Stimulated activated CD4-positive, alpha-beta T cell treated with anti-CD3 and anti-CD28 coated beads, Interleukin-2, amount 100 ng/mL, for 48 hours (primary cell): ENCODE measurements at places on chromosomes 3 and 15.

GRCh38 chr3:196988241-196989029 is 19.8 kb upstream of the PIGZ start:
- no peak for DNase-seq

GRCh38 chr3:142808103-142808917 is 80.6 kb downstream of the PCOLCE2 start:
- no peak for DNase-seq

GRCh38 chr15:79811406-79812405 is 85.1 kb downstream of the MTHFS start:
- DNase-seq, result no peak

GRCh38 chr15:34795267-34796081 is at the start of gene ACTC1:
Gene ACTC1 (minus strand): TSS chr15:34795549. CDS start chr15:34794808, 741 bp downstream.
- no peak for DNase-seq

DNA sequence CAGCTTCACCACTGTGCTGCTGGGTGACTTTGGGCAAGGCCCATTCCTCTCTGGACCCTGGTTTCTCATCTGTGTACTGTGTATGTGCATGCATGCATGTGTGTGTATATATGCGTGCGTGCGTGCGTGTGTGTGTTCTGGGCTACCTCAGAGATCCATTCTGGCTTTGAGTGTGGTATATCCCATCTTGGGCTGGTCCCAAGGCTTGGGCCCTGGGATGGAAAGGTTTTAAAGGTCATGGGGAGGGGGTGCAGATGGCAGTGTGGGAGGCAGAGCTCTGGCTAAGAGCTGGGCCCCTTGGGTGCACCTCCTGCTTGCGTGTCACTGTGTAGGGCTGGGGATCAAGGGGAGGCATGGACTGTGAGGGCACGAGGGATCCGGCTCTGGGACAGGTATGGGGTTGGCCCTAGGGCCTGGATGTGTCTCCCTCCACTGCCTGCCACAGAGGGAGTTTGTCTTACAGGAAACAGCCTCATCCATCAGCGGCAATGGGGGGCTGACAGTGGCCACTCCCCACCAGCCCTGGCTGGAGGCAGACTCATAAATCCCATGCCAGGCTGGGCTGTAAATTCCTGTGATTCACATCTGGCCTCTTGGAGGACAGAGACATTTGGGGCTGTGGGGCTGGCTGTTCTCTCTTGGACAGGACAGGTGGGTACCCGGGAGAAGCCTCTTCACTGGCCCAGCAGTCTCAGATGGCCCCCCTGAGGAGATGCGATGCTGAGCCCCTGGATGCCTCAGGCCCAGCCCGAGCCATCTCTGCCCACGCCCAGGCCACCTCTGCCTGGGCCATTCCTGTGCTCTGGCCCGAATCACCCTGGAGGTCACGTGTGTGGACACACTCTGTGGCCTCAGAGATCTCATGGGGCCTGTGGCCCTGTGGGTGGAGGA is 21.4 kb upstream of the CSPG4 start:
- DNase-seq, result no peak

DNA sequence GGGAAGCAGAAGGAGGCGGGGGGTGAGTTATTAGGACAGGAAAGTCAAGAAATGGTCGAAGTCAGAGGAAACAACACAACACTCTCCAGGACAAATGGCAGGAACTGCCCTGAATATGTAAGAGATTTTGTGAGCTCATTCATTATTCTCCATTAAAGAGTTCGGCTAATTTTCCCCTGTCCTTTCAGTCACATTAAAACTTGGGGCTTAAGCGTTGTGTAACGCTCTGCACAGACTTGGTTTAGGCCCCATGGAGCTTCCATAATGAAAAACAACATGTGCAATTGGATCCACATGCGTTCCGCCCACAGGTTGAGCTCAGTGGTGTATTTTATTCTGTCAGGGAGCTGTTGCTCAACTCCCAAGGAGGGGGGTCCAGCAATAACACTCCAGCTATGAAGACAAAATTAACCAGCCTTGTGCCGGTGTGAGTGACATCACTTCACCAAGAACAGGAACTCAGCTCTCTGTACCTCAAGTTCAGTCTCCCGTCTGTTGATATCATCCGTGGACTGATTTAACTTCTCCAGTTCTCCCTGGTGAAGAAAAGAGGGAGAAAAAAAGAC is 2.3 kb downstream of the SH3BP5 start:
- DNase-seq, result no peak

DNA sequence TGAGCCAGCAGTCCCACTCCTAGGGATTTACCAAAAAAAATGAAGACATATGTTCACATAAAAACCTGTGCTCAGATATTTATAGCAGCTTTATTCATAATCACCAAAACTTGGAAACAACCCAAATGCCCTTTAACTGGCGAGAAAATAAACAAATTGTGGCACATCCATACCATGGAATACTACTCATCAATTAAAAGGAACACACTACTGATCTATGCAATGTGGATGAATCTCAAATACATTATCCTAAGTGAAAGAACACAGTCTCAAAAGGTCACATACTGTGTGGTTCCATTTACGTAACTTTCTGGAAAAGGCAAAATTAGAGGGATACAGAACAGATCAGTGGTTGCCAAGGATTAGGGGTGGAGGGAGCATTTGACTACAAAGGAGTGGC is 394.5 kb downstream of the SHQ1 start:
- no peak for DNase-seq

- no peak for DNase-seq
Observed at GRCh38 chr15:66879531-66880368, 177.7 kb downstream of the SMAD6 start.

DNA sequence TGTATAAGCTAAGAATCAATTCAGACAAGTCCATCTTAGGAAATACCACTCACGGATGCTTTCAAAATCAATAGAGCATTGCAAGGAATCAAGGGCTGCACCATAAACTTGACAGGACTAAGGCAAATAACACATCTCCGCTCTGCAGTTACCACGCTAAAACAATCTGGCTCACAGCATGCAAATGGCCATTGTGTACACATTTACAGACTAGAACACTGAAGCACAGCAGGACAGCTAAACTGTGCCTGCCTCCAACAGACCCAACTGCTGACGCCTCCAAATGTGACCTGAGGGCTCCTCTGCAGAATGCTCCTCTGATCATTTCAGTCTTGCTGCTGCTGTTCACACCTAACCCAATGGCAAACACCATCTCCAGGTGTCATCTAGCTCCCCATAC is 104.3 kb downstream of the MEX3B start:
- DNase-seq, result no peak

GRCh38 chr15:52858782-52859176 is 68.6 kb upstream of the ONECUT1 start:
- no peak for DNase-seq

- DNase-seq, result no peak
Observed at GRCh38 chr3:16013568-16013967, 160.9 kb upstream of the GALNT15 start.

DNA sequence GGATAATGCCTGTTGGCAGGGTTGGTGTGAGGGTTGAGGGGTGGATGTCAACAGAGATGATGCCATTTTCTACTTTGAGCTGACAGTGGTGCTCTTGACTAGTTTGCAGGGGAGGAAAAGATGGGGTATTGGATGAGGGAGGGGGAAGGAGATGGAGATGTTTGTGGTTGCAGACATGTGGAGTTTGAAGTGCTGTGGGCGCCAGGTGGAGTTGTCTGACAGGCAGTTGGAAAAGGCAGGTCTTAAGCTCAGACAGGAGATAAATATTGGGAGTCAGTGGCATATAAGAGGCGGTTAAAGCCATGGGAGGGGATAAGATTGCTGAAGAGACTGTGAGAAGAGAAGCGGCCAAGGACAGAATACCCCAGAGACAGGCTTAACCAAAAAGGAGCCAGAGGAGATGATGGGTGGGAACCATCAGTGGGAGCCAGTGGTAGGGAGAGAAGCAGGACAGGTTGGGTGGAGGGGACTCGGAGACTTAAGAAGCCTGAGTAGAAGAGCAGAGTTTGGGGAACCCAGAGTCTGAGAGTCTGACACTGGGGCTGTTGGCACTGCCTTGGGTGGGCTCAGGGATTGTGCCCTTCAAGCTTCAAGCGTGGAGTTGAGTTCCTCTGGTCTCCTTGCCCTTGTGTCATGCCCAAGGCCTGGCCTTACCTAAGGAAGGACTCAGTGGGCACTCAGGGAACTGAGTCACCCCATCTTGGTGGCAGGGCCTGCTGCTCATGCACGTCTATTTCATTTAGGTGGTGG is 13.9 kb downstream of the COPG1 start:
- DNase-seq, result no peak
